ENCODE measurements at places on chromosomes 2 and 18.

GRCh38 chr18:10213526-10213925, 240.9 kb upstream of the APCDD1 start:
- no peak for DNase-seq

DNA sequence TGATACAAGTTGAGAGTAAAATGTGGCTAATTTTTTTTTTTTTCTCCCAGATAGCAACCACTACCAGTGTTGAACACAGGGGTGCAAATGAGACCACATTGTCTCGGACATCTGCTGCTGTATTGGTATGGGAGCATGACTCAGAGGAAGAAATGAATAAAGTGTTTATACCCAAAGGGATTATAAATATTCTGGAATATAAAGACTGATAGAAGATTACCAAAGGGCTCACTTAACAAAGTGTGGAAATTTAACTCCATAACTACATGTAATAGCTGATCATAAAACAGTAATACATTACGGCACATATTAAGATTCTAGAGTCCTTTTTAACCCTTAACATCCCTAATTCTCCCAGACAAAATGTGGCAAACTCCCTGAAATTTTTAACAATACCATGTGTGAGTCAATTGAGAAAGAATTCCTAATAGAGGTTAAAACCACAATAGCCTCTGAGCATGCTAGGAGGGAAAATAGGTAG, 1023.0 kb upstream of the ACVR2A start:
- DNase-seq = peak; percentile 73

- no peak for DNase-seq
These were observed 126.6 kb downstream of the VAPA start for GRCh38 chr18:10040287-10041011.

DNA sequence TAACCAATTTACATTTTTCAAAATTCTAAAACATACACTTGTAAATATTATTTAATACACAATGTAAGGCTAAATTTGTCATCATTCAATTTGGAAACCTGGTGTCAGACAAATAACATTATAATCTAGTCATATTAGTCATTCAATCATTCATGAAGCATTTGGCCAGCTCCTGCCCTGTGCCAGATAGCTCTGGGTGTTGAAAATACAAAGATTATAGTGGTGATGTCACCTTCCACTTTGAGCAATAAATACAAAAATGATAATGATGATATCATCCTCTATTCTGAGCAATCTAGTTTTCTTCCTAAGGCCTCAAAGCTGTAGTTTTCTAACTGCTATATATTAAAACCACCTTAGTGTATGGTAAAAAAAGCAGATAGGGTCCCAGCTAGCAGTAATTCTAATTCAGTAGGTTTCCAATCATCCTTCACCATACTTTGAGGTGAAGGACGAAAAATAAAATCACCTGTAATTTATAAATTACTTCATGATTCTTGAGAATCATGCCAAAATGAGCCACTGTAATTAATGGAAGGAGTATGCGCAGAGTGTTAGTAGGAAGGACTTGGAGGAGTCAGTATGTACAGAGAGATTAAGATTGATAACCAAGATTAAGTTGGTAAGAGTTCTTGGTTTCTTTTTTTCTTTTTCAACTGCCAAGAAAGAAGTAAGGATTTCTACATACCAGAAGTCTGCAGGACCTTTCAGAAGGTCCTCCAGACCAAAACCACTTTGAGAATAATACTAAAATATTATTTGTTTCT, 23.2 kb downstream of the MEMO1 start:
- DNase-seq = peak; percentile 56

- DNase-seq = no peak
These were observed 677.8 kb downstream of the TSN start for GRCh38 chr2:122433123-122433754.

DNA sequence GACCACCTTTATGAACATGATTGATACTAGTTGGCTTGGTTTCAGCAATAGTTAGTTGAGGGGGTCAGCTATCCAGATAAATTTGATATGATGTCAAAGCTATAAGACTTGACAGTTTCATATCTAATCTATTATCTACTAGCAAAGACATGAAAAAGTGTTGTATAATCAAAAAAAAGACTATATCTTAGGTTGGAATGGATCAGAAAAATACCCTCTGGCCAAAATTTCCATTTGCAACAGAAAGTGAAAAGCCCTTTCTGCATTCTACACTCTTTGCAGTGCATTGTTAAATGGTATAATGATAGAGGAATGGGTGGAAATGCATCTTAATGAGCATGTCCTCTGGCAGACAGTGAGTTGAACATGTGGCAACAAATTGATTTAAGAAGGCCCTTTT, 242.6 kb downstream of the THSD7B start:
- DNase-seq = no peak

- peak; percentile 61 for DNase-seq
These were observed 8.3 kb upstream of the IL1R2 start for GRCh38 chr2:101983486-101983885.

DNA sequence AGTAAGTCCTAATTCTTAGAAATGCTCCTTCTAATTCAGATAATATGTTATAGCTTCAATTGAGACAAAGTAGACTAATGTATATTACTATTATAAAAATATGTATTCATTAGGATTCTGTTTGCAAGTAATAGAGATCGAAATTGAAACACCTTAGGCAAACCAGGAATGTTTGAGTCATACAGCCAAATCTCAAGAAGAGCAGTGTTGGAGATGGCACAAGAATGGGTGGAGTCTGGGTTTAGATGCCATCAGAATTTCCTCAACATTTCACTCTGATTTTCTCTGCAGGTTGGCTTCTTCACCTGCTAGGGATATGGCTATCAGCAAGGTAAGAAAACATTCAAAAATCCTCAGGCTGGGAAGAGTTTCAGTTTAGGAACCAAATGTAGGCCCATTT, 405.4 kb downstream of the CCDC85A start:
- DNase-seq = no peak

GRCh38 chr2:167955264-167955906, 292.0 kb downstream of the STK39 start:
- DNase-seq = no peak

DNA sequence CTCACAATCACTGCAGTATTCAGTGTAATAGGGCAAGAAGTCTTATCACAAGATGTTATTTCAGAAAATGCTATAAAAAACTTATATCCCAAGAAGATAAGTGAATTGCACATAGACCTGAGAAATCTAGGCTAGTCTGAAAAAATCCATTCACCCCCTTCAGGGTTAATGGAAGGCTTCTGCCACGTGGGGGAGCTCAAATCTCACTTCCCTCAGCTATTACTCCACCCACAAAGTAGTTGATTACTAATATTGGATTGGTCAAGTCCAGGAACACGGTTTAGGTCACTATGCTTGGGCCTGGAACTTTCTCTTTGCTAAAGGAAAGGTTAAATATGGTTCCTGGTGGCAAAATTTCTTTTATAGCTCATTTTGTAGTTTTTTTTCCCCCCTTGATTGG, 51.2 kb upstream of the ADAM23 start:
- DNase-seq = peak; percentile 24

- DNase-seq = peak; percentile 81
These were observed 555.7 kb downstream of the DSC3 start for GRCh38 chr18:30486856-30487255.

GRCh38 chr2:40357667-40358066, 94.2 kb downstream of the SLC8A1 start:
- DNase-seq = no peak

GRCh38 chr18:51300912-51301311, 103.4 kb upstream of the MEX3C start:
- no peak for DNase-seq

GRCh38 chr2:126894082-126894481, 4.6 kb upstream of the TEX51 start:
- DNase-seq = no peak

DNA sequence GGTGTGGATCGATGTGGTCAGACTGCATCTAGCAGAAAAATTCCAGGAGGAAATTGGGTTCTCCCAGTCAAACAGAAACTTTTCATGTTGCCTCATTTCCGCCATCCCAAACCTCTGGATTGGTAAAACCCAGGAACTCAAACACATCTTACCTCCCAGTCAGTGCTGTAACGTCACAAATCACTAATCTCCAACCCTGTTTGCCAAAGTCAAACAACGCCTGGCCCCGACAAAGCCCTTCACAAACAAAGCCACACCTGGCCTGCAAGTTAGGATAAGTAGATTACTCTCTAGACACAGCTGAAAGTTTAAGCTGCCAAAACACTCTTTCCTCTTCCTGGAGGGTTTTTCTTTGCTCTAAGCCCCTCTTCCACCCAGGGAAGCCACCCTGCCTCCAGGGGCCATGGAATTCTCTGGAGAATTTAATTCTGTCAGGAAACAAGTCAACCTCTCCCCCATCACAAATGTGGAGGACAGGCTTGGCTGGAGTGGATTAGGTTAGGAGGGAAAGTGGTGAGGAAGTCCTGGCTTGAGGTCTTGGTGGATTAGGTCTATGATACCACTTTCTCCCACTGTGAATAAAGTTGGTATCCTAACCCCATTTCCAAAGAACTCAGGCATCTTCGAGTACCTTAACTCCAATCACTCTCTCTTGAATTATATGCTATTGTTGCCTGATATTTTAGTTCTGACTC, 86.7 kb downstream of the LYPD6B start:
- no peak for DNase-seq

DNA sequence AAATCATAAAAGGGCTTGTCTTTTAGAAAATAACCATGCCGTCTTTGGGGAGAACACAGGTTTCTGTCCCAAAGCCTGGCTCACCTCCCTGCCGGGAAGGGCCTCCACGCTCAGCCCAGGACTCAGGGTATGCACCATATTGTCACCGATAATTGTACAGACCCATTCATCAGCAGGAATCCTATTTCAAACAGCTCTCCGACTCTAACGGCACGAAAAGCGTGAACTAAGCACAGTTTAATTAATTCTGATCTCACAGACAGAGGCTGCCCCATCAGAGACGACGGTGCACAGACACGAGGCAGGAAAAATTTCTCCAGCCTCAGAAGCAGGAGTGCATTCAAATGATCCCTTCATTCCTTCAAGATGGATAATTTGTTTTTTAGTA, 276.2 kb downstream of the MYCN start:
- DNase-seq = no peak

GRCh38 chr2:173410579-173410978, 55.9 kb downstream of the CDCA7 start:
- no peak for DNase-seq

DNA sequence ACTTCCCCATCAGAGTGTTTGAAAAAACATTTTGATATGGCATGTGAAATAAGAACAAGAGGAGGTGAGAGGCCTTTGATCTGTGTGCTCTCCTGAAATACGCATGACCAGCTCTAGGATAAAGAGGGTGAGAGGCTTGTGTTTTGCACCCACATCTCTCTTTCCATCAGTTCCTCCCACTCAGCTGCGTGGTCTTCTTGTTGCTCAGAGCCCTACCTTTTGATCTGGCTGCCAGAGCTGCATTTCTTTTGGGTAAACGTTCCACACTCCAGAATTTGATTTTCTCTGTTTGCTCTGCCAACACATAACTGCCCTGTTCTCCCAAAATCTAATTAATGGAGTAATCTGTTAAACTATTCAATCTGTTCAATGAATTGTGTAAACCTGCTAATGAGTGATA, 72.0 kb upstream of the FN1 start:
- DNase-seq = peak; percentile 69

DNA sequence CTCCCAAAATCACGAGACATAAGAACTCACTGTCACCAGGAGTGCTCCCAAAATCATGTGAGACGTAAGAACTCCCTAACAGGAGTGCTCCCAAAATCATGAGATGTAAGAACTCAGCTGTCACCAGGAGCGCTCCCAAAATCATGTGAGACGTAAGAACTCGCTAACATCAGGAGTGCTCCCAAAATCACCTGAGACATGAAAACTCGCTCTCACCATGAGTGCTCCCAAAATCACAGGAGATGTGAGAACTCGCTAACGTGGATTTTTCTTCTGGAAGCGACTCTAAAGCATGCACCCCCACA, 53.1 kb downstream of the CTDP1 start:
- DNase-seq = peak; percentile 4

- no peak for DNase-seq
These were observed 180.8 kb downstream of the CAMKMT start for GRCh38 chr2:44542520-44542919.
